ENCODE measurements at places on chromosomes 6 and 20. TPM values are rescaled to one million over a fixed set of nuclear protein-coding genes. Genes with fewer than 3 reads are reported as not detected.

DNA sequence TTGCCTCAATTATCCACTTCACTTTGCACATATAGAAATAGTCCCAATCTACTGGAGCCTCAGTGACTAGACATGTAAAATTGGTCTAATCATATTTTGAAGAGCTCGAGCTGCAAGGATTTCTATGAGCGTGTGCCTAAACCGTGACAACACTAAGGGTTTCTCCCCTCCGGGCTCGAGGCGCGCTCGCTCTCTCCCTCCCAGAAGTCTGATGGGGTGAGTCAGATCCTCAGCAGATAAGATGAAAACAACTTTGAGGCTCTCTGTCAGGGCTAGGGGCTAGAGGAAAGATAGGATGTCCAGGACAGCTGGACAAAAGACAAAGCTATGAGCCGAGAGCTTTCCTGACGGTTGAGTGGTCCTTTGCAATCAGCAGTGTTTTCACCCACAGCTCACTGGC, 16.8 kb downstream of the GNAS-AS1 start:
- no peak for DNase-seq

The SLC32A1 gene
- polyA plus RNA-seq: not detected

The PGC gene
- polyA plus RNA-seq: not detected

- DNase-seq: peak; percentile 88
Measured at GRCh38 chr20:53750827-53751619, 157.4 kb upstream of the ZNF217 start.

The MRAP2 gene
- 0.92 TPM for polyA plus RNA-seq

The CEP85L gene
- polyA plus RNA-seq: 7.8 TPM

The RBM12 gene
- polyA plus RNA-seq: 25.5 TPM

- no peak for DNase-seq
Measured at GRCh38 chr6:90285042-90285481, 11.6 kb downstream of the BACH2 start.

DNA sequence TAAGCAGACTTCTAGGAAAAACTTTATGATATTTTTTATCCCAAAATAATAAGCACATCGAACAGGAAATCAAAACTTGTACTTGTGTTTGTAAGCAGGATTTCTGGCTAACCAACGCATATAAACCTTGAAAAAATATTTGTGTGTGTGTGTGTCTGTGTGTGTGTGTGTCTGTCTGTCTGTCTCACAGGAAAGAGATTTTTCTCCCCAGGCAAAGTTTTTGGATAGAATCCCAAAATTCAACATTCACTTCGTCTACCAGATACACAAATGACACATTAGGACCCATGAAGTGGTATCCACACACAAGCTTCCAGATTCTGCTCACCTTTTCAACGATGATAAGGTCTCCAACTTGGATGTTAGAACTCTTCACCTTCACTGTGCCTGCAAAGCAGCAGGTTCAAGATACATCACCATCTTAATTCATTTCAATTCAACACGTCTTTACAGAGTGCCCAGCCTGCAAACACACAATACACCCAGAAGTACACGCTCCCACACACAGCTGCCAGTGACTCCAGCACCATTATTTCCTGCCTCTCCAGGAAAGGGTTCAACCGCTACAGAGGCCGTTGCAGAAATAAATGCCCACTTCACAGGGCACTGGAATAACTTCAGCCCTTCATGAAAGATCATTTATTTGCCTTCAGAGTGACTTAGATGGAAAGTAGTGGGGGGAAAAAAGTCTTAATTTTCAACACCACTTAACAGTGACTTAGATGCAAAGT, 70.9 kb downstream of the ATP9A start:
- no peak for DNase-seq

The EMILIN3 gene
- 2.1 TPM for polyA plus RNA-seq
